Left forelimb (tissue), 1 donor: ENCODE measurements at places on chromosomes 5 and 9.

GRCh38 chr9:84671586-84672521, 2.3 kb downstream of the NTRK2 start:
- DNase-seq: no peak

GRCh38 chr5:130773813-130774212, 391.2 kb downstream of the HINT1 start:
- DNase-seq: no peak

DNA sequence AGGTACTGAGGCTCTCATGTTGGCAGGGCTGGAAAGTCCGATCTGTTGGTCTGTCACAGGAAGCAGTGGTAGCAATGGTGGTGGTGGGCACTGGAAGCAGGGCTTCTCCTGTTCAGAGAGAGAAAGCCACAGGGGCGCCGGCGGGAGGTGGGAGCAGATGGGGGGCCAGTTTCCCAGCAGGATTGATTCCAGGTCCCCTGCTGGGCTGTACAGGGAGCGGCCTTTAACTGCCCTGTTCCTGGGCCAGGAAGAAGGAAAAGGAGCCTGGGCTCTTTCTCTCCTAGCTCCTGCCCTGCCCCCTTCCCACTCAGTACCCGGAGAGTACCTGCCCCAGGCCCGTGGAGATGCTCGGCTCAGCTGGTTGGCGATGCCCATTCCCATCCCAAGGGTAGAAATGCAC, 2.6 kb upstream of the DAB2IP start:
- DNase-seq: no peak

DNA sequence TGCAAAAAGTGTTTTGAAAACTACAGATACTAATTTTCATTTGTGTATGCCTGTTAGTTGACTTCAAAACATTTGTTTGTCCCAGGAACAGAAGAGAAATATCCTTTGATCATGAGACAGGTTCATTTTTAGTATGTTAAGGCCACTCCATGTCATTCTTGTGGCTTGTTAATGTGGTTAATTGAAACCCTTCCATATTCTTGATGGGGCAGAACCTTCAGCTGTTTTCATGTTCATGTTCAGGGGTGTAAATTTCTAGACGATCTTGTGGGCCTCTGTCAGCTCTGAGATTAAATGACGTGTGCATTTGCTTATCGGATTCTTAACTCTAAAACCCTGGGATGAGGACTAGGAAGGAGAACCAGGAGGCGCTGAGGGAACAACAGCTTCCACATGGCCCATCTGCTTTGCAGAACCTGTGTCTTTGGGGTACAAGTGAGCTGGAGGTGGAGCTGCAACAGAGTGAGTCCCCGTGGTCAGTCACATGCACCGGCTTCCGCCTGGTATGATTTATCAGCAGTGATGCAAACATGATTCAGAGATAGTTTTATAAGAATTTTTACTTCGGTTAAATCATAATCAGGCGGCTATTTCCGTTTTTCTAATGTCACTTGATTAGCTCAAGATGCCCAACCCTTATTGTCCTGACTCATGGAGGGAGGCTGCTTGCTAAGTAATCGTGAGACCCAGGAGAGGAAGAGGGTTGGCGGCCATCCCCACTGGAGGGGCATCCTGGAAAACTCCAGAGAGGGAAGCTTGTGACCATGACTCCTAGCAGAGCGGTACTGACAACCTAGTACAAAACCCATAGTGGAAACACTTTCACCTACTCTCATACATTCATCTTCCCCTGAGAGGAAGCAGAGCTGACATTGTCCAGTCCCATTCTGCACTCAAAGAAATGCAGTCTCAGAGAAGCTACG, 138.4 kb downstream of the C9orf152 start:
- DNase-seq: no peak

DNA sequence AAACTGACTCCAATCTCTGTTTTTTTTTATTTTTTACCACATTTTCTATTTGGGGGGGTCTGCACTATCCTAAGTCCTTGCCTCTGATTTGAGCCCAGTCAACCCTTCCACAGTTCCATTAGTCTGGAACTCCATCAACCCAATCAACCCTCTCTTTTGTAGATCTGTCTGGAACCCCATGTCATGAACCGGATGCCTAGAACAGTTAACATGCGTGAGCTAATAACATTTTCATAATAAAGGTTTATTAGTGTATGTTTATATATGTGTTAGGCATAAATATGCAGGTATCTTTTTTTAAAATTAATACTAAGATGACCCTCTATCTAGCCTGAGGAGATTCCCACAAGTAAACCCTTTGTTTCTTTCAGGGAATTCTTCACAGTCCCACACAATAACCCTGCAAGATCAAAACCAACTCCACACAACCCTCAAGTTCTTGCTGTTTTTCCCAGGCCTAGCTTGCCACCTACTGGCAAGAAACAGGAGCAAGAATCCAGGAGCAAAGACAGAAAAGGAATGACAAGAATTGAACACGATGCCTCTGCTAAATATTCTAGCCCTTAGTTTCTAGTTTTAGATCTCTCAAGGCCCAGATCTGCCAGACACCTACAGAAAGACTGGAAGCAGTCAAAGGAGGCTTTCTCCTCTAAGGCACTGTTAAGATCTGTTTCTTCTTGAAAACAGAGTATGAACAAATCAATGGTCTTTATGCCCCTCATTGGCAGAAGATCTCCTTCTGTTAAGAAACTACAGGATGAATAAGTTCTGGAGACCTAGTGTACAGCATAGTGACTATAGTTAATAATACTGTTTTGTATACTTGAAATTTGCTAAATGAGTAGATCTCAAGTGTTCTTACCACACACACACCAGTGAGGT, 100.4 kb downstream of the TRIM36 start:
- no peak for DNase-seq

- DNase-seq: no peak
Observed at GRCh38 chr5:138467711-138468132, 2.4 kb downstream of the EGR1 start.

GRCh38 chr9:78026947-78027346, 4.7 kb downstream of the GNAQ start:
- DNase-seq: no peak

DNA sequence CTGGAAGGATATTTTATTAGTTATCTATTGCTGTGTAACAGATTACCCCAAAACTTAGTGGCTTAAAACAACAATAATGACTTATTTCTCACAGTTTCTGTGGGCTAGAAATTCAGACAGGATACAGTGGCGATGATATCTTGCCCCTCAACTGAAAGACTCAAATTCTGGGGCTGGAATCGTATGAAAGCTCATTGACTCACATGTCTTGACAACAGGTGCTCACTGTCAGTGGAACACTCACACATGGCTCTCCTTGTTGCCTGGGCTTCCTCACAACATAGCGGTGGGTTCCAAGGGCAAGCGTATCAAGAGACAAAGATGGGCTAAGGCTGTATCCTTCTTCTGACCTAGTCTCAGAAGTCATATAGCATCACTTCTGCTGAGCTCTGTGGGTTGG, 3.7 kb upstream of the GNPDA1 start:
- DNase-seq: no peak

DNA sequence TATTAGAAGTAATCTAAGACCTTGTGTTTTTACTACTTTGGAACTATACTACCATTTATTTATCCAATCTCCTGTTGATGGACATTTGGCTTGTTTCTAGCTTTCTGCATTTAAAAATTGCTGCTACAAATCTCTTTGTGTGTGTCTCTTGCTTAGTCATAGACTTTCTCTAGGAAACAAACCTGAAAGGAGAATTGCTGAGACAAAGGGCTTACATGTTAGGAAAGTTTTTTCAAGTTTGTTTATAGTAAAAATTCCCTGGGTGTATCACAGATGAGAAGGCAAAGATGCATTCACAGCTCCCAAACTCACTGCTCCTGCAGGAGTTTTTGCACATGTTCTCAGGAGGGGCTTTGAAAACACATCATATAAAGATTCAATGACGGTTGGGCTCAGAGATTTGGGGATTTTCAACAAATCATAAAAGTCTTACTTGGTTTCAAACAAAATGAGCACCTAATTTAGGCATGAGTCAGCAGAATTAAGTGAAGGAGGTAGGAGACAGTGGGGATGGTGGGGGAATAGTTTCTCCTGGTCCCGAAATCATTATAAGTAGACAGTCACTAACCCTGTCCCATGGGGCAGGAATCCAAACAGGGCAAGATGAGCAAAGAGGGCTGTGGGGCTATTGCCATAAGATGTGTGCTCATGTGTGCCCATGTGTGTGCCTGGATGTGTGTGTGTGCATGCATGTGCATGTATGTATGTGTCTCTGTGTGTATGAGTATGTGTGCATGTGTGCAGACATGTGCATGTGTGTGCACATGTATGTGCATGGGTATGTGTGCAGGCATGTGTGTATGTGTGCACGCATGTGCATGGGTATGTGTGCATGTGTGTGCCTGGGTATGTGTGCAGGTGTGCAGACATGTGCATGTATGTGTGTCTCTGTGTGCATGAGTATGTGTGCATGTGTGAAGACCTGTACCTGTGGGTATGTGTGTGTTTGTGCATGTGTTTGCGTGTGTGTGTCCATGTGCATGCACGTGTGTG, 43.4 kb upstream of the S1PR3 start:
- DNase-seq: no peak

GRCh38 chr5:39177631-39177964, 41.8 kb downstream of the FYB1 start:
- no peak for DNase-seq

GRCh38 chr5:175690025-175690424, 32.2 kb downstream of the HRH2 start:
- DNase-seq: no peak

GRCh38 chr5:94709277-94709676, 90.8 kb downstream of the SLF1 start:
- DNase-seq: no peak

DNA sequence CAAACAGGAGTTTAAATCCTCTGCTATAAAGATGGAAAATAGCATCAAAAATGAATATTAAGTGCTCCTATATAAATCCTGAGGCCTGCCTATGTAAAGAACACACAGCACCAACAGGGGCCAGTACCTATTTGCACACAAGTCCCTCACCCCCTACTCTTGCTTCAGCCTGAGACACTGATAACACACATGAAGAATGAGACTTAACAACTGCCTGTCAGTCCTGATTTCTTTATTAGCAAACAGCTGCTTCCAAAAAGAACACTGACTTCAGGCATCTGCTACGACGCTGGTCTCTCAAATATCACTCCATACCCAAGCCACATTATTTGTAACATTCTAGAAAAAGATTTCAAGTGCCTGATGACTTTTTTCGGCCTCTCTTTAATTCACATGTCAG, 55.5 kb downstream of the MYO10 start:
- no peak for DNase-seq

DNA sequence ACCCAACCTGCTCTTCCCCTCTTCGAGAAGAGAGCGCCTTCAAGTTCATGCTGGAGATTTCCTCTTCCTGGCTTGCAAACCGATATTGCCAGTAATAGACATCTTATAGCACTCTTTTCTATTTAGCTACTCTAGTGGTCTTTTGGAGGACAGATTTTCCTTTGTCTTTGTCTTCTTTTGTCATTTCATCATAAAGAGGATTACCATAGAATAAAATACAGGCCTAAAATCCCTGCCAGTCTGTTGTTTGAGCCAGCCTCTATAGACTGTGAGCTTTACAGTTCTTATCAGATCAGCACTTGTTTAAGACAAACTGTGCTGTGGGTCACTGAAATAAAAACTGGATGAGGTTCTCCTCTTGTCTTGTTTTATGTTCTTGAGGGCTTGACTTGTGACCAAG, 802.8 kb downstream of the NR2F1-AS1 start:
- DNase-seq: no peak
